ENCODE measurements at places on chromosomes 4 and X. TPM values are rescaled to one million over a fixed set of nuclear protein-coding genes. Genes with fewer than 3 reads are reported as not detected.

DNA sequence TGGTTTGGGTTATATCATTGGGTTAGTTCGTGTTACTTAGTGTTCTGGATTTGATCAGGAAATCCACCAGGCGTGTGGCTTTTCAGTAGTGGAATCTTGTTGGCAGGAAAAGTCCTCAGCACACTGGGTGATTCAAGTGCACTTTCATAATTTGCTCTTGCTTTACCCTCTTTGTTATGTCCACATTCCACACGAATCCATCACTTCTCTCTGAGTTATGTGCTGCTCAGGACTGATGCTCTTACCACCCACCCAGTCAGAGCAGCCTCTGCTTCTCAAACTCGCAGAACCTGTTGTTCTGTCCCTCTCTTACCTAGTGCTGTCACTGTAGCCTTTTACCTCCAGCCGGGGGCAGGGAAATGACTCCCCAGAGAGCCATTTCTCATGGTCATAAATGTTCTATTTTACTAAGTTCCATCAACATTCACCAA lies 37.2 kb upstream of the SCRG1 start:
- no peak for DNase-seq

GRCh38 chrX:124194901-124195300 lies 137.6 kb upstream of the TEX13D start:
- DNase-seq, result no peak

DNA sequence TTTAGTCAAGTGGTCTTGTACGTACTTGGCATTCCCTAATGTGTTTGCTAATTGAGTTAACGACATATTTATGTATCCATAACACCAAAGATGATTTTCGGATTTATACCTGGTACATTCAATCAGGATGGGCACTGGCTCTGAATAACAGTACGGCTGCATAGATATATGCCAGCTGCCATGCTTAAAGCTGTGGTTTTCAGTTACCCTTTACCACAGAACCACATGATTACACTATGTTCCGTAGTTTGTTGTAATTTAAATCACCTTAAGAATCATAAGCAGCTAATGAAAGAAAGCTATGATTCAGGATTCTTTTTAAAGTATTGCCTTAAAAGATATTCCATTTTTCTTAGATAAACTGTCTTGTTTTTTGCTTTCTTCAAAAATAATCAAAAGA lies 53.6 kb downstream of the FIP1L1 start:
- DNase-seq, result no peak

- DNase-seq, result no peak
Measured at GRCh38 chr4:142557239-142557801, 288.8 kb downstream of the INPP4B start.

TLR3 gene
- polyA plus RNA-seq, result 14.2 TPM

- no peak for DNase-seq
Measured at GRCh38 chrX:9537781-9538180, 72.9 kb downstream of the TBL1X start.

- no peak for DNase-seq
Measured at GRCh38 chr4:174716986-174717770, 111.9 kb downstream of the GLRA3 start.

- no peak for DNase-seq
Measured at GRCh38 chr4:6986072-6986780, 56.9 kb upstream of the TADA2B start.

DNA sequence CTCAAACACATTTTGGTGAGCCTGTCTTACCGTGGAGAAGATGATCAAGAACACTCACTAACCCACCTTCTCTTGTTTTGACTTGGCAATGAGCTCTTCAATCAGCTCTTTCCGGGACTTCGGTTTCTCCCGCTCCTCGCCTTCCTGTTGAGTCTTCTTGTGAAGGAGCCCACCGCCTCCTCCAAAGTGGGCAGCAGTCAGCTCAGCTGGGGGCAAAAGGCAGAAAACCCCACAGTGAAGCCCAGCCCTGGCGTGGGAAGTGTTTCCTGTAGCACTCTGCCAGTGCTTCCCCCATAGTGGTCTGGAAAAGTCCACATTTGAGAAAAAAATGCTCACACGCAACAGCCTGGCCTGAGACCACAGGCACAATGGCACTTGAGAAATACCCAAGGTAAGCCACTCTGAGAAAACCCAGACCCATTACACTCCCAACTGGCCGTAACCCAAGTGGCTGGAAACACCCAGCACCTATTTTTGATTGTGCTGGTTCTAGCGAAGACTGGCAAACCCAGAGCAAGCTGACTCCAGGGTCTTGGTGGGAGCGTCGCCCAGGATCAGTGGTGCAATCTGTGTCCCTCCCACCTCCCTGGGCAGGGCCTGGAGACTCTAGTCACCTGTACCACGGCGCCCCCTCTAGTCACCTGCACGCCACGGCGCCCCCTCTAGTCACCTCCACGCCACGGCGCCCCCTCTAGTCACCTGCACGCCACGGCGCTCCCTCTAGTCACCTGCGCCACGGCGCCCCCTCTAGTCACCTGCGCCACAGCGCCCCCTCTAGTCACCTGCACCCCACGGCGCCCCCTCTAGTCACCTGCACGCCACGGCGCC lies 8.6 kb downstream of the NOP14 start:
- DNase-seq, result no peak

All from right renal cortex interstitium (tissue), 3 donors.